ENCODE measurements at places on chromosomes 2 and 18. TPM values are rescaled to one million over a fixed set of nuclear protein-coding genes. Genes with fewer than 3 reads are reported as not detected.

HSBP1L1 gene
- total RNA-seq, result 5.0 TPM

IL1F10 gene
- total RNA-seq, result not detected

DNA sequence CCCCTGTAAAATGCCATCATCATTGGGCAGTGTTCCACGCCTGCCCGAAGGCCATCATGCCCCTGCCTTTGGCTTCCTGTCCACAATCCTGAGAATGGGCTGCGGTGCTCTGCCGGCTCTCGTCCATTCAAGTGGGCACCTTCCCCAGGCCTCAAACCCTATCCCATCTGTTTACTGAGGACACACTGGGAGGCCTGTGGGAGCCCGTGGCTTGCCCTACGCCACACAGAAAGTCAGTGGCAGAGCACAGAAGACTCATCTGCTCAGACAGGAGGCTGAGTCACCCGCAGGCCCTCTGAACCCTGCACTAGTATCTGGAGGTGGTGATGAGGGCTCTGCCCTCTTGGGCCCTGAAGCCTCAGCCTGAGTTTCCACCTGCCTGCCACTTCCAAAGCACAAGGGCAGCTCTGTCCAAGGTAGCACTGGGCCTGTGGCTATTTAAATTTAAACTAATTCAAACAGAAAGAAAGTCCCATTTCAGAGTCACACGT is 19.1 kb upstream of the ANKRD53 start:
- H3K27me3 ChIP-seq, result no peaks in the 10 kb centered on the region
- no peak overlapping the region for H3K27ac ChIP-seq
- no peaks in the 10 kb centered on the region for H3K36me3 ChIP-seq
- DNase-seq, result peak; percentile 1
- H3K4me3 ChIP-seq, result no peak overlapping the region

MC5R gene
- 0.31 TPM for total RNA-seq

GRCh38 chr2:28868611-28869010 is 1.5 kb downstream of the TRMT61B start:
- peaks cover 7% of the 10 kb centered on the region for H3K4me1 ChIP-seq
- no peaks in the 10 kb centered on the region for H3K36me3 ChIP-seq
- no peak overlapping the region for H3K4me3 ChIP-seq
- H3K27ac ChIP-seq, result no peak overlapping the region
- DNase-seq, result no peak

DNA sequence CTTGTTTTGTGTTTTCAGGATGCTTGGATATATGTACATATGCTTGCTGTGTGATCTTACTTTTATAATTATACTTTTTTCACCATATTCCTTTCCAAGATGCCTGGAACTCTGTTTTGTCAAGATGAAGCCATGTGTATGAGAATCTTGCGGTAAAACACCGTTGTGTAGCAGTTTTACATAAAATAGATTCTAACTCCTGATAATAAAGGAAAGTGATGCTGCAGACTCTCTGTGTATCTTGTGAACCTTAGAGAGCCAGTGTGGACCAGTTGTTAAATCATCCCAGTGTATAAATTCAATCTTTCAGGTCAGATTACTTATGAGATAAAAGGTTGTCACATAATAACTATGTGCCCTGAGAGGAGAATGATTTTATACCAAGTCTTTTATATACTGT is 12.5 kb upstream of the ITGA4 start:
- no peak for DNase-seq
- H3K4me3 ChIP-seq, result no peak overlapping the region
- no peaks in the 10 kb centered on the region for H3K27me3 ChIP-seq
- no peak overlapping the region for H3K27ac ChIP-seq

ARHGAP28 gene
- 45.5 TPM for total RNA-seq

DNA sequence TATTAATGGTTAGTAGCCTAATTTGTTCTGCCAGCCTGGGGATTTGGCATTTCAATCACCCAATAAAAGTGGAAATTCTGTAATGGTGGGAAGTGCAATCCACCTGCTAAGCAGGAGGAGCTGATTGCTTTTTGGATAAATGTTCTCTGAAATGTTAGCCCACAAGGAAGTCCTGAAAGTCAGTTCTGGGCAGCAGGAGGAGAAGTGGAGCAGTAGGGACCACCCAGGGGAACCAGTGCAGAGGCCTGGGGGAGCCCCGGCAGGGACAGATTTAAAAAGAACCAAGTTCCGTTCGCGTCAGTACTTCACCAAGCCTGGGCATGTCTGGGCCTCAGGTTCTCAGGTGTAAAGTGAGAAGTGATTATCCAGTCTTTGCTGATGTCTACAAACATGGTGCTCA is 248.5 kb upstream of the RAB6C start:
- H3K27me3 ChIP-seq, result no peaks in the 10 kb centered on the region
- H3K4me3 ChIP-seq, result no peak overlapping the region
- no peak overlapping the region for H3K27ac ChIP-seq
- H3K36me3 ChIP-seq, result no peaks in the 10 kb centered on the region
- DNase-seq, result no peak

DNA sequence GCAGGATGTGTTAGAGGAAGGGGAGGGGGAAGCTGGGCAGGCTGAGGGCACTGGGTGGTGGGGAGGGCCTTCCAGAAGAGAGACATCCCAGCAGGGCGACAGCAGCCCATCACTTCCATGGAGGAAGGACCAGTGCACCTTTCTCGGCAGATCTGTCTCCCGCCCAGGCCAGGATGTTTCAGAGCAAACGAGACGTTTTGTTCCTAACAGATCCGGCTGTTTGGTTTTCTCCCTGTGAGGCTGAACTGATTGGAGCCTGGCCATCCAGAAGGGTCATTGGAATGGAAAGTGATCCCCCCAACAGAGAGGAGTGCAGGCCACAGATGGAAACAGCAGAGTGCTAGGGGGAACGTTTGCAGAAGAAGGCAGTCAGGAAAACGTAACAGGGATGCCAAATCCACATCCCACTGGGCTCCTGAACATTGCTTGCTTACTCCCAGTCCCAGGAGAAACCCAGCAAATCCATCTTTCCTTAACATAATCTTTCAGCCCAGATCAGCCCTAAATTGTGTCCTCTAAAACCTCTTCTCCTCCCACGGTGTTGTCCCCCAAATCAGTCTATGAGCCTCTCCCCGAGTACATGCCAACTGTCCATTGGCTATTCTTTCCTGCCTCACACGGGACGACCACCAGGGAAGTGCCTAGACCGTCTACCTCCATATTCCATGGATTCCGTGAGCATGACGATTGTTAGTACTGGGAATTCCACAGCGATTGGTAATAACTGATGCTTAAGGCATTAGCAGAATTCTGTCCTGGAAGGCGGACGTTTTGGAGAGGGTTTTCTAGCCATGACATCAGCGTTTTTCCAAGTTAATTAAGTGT is 126.8 kb downstream of the SEPTIN10 start:
- no peaks in the 10 kb centered on the region for H3K36me3 ChIP-seq
- H3K4me1 ChIP-seq, result peaks cover 14% of the 10 kb centered on the region
- no peak for DNase-seq
- no peak overlapping the region for H3K4me3 ChIP-seq
- H3K27ac ChIP-seq, result no peak overlapping the region

CFAP221 gene
- total RNA-seq, result 62.4 TPM

PIEZO2 gene
- total RNA-seq, result 3.0 TPM

CCL20 gene
- total RNA-seq, result 0.81 TPM

- DNase-seq, result no peak
- H3K27ac ChIP-seq, result peak overlapping the region; percentile 23
- H3K27me3 ChIP-seq, result no peaks in the 10 kb centered on the region
- H3K4me1 ChIP-seq, result no peaks in the 10 kb centered on the region
- no peaks in the 10 kb centered on the region for H3K36me3 ChIP-seq
Observed at GRCh38 chr2:188571543-188572303, 280.0 kb downstream of the GULP1 start.

DNA sequence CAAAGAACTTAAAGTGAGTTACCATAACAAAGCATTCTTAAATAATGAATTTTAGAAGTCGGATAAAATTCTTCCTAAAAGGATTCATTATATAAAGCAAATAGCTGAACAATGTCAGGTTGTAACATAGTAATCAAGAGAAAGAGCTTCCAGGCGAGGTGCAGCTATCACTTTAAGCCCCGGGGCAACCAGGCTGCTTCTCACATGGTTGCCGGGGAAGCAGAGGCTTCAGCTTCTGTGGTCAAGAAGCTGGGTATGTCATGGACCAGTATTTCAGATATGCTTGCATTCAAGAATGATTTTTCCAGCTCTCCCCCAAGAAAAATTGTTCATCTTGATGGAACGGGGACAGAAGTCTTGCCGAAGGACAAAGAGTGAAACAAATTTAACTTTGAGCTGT is 23.6 kb upstream of the KYNU start:
- H3K4me3 ChIP-seq, result no peak overlapping the region
- DNase-seq, result no peak
- H3K36me3 ChIP-seq, result no peaks in the 10 kb centered on the region
- H3K27ac ChIP-seq, result no peak overlapping the region
- H3K27me3 ChIP-seq, result no peaks in the 10 kb centered on the region

- DNase-seq, result no peak
- no peak overlapping the region for H3K27ac ChIP-seq
- no peaks in the 10 kb centered on the region for H3K4me1 ChIP-seq
Observed at GRCh38 chr2:98149333-98149697, 62.3 kb downstream of the VWA3B start.

- no peaks in the 10 kb centered on the region for H3K27me3 ChIP-seq
- no peaks in the 10 kb centered on the region for H3K4me1 ChIP-seq
- no peak for DNase-seq
- H3K4me3 ChIP-seq, result no peak overlapping the region
- H3K27ac ChIP-seq, result no peak overlapping the region
Observed at GRCh38 chr2:83196225-83196624, 1262.9 kb downstream of the SUCLG1 start.

DNA sequence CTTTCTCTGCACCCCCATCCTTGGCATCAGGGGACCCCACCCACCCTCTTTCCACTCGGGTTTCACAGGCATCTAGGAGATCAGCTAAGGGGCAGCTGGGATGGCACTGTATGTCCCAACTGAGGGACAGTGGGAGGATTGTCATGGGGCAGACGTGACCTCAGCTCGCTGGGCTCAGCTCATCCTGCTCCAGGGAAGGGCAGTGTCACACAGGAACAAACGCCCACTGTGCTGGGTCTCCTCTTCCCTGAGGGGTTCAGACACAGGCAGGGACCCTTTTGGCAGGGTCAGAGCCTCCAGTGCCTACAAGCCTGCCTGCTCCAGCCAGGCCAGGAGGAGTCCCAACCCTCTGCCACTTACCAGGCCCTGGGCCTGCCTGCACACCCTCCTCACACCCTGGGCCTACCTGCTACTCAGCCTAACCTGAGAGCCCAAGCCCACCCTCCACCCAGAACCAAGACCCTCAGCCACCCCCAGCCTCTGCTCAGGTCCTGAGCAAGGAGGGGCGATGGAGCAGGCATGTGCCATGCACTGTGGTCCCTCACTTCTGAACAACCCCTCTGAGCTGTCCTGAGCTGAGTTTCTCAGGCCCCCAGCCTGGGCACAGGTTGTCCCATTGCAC is 68.2 kb downstream of the HS1BP3 start:
- peak overlapping the region; percentile 57 for H3K27ac ChIP-seq
- H3K27me3 ChIP-seq, result no peaks in the 10 kb centered on the region
- H3K4me3 ChIP-seq, result no peak overlapping the region
- DNase-seq, result peak; percentile 52
- H3K36me3 ChIP-seq, result no peaks in the 10 kb centered on the region
- peaks cover 65% of the 10 kb centered on the region for H3K4me1 ChIP-seq

DNA sequence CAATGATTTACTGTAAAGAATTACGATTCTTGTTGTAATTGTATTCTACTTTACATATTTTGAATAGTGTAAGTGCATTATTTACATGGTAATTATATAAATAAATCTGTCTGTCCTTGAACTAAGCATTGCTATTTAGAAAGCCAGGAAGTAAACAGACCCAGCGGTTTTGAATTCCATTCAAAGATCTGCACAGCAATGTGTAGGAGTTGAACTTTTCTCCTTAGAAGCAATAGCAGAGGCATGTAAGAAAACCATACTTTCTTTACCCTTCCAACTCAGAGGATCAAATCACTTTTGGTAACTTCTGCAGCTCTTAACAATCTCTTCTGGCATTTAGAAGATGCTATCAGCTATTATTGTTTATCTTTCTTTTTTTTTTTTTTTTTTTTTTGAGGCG is 109.2 kb upstream of the VRK2 start:
- no peak overlapping the region for H3K4me3 ChIP-seq
- H3K27me3 ChIP-seq, result no peaks in the 10 kb centered on the region
- DNase-seq, result no peak
- H3K36me3 ChIP-seq, result no peaks in the 10 kb centered on the region

LYPD6 gene
- total RNA-seq, result 6.8 TPM

TEKT4 gene
- 23.5 TPM for total RNA-seq

GRCh38 chr18:12086249-12086648 is 7.4 kb upstream of the ANKRD62 start:
- H3K4me1 ChIP-seq, result no peaks in the 10 kb centered on the region
- no peaks in the 10 kb centered on the region for H3K36me3 ChIP-seq
- no peak overlapping the region for H3K4me3 ChIP-seq
- no peaks in the 10 kb centered on the region for H3K27me3 ChIP-seq
- no peak for DNase-seq

DNA sequence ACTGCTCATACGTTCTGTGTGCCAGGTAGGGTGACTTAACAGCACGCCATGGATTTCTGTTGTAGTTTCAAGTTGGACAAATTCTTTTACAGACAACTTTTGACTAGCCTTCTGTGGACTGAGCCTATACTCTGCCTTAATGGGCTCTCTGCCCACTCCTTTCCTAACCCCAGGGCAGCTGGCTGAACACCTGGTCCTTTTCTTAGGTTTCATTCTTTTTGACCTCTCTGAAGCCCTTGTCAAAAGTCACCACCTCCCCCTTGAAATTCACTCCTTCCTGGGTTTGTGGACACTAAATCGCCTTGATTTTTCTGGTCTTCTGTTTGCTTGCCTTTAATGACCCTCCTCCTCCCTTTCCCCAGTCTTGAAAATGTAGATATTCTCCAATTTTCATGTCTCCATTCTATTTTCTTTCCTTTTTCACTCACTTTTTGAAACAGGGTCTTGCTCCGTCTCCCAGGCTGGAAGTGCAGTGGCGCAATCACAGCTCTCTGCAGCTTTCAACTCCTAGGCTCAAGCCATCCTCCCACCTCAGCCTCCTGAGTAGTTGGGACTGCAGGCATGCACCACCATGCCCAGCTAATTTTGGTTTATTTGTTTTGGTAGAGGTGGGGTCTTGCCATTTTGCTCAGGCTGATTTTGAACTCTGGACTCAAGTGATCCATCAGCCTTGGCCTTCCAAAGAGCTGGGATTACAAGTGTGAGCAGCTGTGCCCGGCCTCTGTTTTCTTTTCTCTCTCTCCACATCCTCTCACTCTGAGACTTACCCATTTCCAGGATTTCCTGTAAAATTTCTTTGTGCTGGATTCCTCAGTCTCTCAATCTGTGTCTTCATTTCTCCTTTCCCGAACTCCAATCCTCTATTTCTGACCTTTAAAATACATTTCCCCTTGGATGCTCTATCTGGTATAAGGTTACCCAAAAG is 112.9 kb downstream of the PLB1 start:
- H3K27me3 ChIP-seq, result no peaks in the 10 kb centered on the region
- H3K4me1 ChIP-seq, result peaks cover 4% of the 10 kb centered on the region
- no peaks in the 10 kb centered on the region for H3K36me3 ChIP-seq
- H3K4me3 ChIP-seq, result no peak overlapping the region
- H3K27ac ChIP-seq, result no peak overlapping the region
- DNase-seq, result no peak

DNA sequence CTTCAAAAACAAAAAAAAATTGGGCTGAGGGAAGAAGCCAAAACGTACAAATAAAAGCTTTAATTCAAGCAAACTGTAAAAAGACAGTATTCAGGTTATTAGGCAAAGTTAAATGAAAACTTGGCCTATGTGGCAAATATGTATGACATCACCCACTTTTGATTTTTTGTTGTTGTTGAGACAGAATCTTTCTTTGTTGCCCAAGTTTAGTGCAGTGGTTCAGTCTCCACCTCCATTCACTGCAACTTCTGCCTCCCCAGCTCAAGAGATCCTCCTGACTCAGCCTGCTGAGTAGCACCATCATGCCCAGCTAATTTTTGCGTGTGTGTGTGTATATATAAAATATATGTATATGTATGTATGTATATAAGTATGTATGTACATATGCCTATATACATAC is 440.4 kb upstream of the NRXN1 start:
- H3K27me3 ChIP-seq, result no peaks in the 10 kb centered on the region
- no peak for DNase-seq
- H3K4me3 ChIP-seq, result no peak overlapping the region
- no peak overlapping the region for H3K27ac ChIP-seq
- H3K36me3 ChIP-seq, result no peaks in the 10 kb centered on the region

Data from testis (tissue), 5 donors.